ENCODE measurements at places on chromosomes 5 and 9. TPM values are rescaled to one million over a fixed set of nuclear protein-coding genes. Genes with fewer than 3 reads are reported as not detected.

DNA sequence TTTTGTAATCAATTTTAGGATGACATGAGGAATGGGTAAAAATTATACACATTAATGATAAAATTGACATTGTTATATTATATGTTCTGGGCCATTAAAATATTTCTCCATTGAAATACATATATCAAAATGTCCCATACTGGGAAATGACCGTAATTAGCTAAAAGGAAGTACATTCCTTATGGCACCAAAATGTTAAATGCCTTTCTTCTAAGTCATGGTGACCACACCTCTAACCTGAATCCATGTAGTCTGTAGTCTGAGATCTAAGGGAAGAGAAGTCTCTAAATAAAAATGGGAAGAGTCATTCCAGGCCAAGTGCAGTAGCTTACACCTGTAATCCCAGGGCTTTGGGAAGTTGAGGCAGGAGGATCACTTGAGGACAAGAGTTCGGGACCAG is 10.0 kb upstream of the GDA start:
- peaks cover 19% of the 10 kb centered on the region for H3K27me3 ChIP-seq
- ATAC-seq = no peak
- no peak overlapping the region for H3K27ac ChIP-seq
- no peaks in the 10 kb centered on the region for H3K36me3 ChIP-seq

DNA sequence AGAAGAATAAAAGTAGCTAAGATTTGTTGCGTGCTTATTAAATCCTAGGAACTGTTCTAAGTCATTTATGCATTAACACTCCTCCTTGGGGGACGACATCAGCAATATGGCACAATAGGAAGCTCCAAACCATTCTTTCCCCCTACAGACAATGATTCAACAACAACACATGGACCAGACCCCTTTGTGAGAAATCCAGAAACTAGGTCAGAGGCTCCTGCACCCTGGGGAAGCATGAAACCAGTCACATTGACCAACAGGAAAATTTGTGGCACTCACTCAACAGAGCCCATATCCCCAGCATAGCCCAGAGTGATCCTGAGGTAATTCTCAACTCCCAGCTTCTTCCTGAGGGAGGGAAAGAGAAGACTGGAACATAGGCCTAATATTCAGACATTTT is 294.4 kb downstream of the HINT1 start:
- no peak overlapping the region for H3K4me3 ChIP-seq
- H3K27ac ChIP-seq = no peak overlapping the region
- H3K27me3 ChIP-seq = no peaks in the 10 kb centered on the region
- no peak for ATAC-seq
- no peaks in the 10 kb centered on the region for H3K36me3 ChIP-seq

DNA sequence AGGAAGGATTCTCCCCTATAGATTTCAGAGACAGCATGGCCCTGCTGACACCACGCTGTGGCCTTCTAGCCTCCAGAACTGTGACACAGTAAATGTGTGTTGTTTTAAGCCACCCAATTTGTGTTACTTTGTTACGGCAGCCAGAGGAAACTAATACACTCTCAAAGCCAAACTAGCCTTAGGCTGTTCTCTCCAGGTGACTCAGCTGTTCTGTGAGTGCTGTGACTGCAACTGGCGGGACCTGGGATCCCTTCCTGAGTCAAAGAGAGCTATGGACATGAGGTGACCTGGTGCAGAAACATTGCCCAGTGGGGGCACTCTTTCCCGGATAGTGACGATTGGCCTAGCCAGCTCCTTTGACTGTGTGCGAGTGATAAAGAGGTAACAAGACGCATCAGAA is 14.0 kb upstream of the MLANA start:
- no peaks in the 10 kb centered on the region for H3K27me3 ChIP-seq
- no peak overlapping the region for H3K4me3 ChIP-seq
- no peak overlapping the region for H3K27ac ChIP-seq
- H3K36me3 ChIP-seq = no peaks in the 10 kb centered on the region
- no peaks in the 10 kb centered on the region for H3K4me1 ChIP-seq

Gene LURAP1L
- total RNA-seq = not detected

- H3K27ac ChIP-seq = no peak overlapping the region
- no peak overlapping the region for H3K4me3 ChIP-seq
- ATAC-seq = no peak
- peaks cover 10% of the 10 kb centered on the region for H3K4me1 ChIP-seq
Measured at GRCh38 chr5:113448252-113448651, 13.5 kb upstream of the TSSK1B start.

Gene OR1Q1
- total RNA-seq = not detected

GRCh38 chr5:171577042-171577758 is 157.8 kb downstream of the FGF18 start:
- no peak for ATAC-seq
- no peak overlapping the region for H3K4me3 ChIP-seq
- no peak overlapping the region for H3K27ac ChIP-seq
- no peaks in the 10 kb centered on the region for H3K4me1 ChIP-seq

DNA sequence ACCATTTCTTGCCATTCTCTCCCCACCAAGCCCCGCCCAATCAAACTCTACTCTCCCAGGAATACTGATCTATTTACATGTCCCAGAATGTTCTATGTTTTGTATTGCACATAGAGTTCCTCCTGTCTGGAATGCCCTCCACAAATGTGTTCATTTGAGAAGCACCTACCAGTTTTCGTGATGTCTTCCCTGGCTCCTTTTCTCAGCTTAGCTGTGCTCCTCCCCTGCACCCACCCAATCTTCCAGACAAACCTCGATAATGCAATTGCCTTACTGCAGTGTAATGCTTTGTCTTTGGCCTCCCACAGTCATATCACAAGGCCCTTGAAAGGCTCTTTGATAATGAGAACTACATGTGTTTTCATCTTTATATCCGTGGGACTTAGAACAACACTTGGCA is 214.5 kb upstream of the ANKRD55 start:
- no peaks in the 10 kb centered on the region for H3K36me3 ChIP-seq
- no peak overlapping the region for H3K27ac ChIP-seq
- no peak for ATAC-seq
- H3K4me1 ChIP-seq = no peaks in the 10 kb centered on the region

GRCh38 chr5:135106610-135107471 is 72.8 kb upstream of the PITX1 start:
- H3K4me1 ChIP-seq = no peaks in the 10 kb centered on the region
- H3K36me3 ChIP-seq = no peaks in the 10 kb centered on the region
- no peaks in the 10 kb centered on the region for H3K27me3 ChIP-seq
- H3K4me3 ChIP-seq = no peak overlapping the region
- no peak overlapping the region for H3K27ac ChIP-seq

Gene SUSD3
- total RNA-seq = 68.4 TPM

- ATAC-seq = no peak
- H3K4me3 ChIP-seq = no peak overlapping the region
- H3K27ac ChIP-seq = no peak overlapping the region
- no peaks in the 10 kb centered on the region for H3K36me3 ChIP-seq
Measured at GRCh38 chr5:83099001-83099400, 21.7 kb downstream of the XRCC4 start.

Gene GAS1
- not detected for total RNA-seq

- no peak overlapping the region for H3K4me3 ChIP-seq
- no peaks in the 10 kb centered on the region for H3K36me3 ChIP-seq
- H3K27ac ChIP-seq = no peak overlapping the region
Measured at GRCh38 chr5:50325237-50325832, 115.8 kb downstream of the EMB start.

GRCh38 chr9:13322828-13323550 is 43.5 kb upstream of the MPDZ start:
- no peaks in the 10 kb centered on the region for H3K27me3 ChIP-seq
- ATAC-seq = no peak
- no peak overlapping the region for H3K4me3 ChIP-seq
- no peak overlapping the region for H3K27ac ChIP-seq
- H3K36me3 ChIP-seq = no peaks in the 10 kb centered on the region
- H3K4me1 ChIP-seq = no peaks in the 10 kb centered on the region

DNA sequence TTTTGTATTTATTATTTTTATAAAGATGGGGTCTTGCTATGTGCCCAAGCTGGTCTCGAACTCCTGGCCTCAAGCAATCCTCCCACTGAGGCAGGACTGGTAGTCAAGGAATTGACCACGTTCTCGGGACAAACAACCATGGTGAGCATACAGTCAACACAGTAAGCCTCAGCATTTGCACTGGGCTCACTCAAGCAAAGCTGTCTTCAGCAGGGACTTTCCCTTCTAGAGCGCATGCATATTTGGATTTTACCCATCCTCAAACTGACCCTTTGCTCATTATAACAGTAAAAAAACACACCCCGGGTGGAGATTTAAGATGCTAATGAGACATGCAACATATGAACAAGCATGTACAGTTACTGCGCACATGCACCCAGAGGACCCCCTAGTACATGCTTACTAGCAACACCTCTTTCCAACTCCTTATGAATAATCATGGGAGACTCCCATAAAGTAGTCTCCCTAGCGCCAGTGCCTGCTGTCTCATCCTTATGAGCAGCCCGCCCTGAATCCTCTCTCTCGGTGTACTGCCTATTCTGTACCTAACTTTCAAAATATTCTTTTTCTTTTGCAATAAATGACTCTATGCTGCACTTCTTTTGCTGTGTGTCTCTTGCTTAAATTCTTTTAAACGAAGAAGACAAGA is 41.5 kb downstream of the C5orf22 start:
- H3K4me1 ChIP-seq = no peaks in the 10 kb centered on the region
- H3K27ac ChIP-seq = no peak overlapping the region
- ATAC-seq = no peak
- peaks cover 16% of the 10 kb centered on the region for H3K27me3 ChIP-seq
- no peaks in the 10 kb centered on the region for H3K36me3 ChIP-seq
- no peak overlapping the region for H3K4me3 ChIP-seq

All from activated T-helper 17 cell treated with anti-CD3 and anti-CD28 coated beads, Interleukin-2, amount 50 U/mL, for 72 hours (primary cell).